Lung (tissue), 17 donors: ENCODE measurements at places on chromosomes 11 and 22. TPM values are rescaled to one million over a fixed set of nuclear protein-coding genes. Genes with fewer than 3 reads are reported as not detected.

The OR8G1 gene
- total RNA-seq: not detected

GRCh38 chr11:18013790-18014507 is 1.1 kb upstream of the SERGEF start:
- no peaks in the 10 kb centered on the region for H3K36me3 ChIP-seq
- H3K4me1 ChIP-seq: peaks cover 2% of the 10 kb centered on the region
- H3K27ac ChIP-seq: peak overlapping the region; percentile 91
- H3K27me3 ChIP-seq: peaks cover 5% of the 10 kb centered on the region

The APOL1 gene
- total RNA-seq: 75.0 TPM

The GAL gene
- 0.61 TPM for total RNA-seq

The TRIM49 gene
- not detected for total RNA-seq

- no peak for DNase-seq
- no peak overlapping the region for H3K4me3 ChIP-seq
- no peaks in the 10 kb centered on the region for H3K27me3 ChIP-seq
- no peak overlapping the region for H3K27ac ChIP-seq
Measured at GRCh38 chr11:72300268-72300667, 56.3 kb upstream of the PHOX2A start.

- no peaks in the 10 kb centered on the region for H3K27me3 ChIP-seq
- H3K27ac ChIP-seq: no peak overlapping the region
- DNase-seq: peak; percentile 82
- no peaks in the 10 kb centered on the region for H3K4me1 ChIP-seq
- H3K36me3 ChIP-seq: no peaks in the 10 kb centered on the region
- H3K4me3 ChIP-seq: no peak overlapping the region
Measured at GRCh38 chr11:130510407-130511006, 62.1 kb downstream of the ADAMTS15 start.

GRCh38 chr22:19930551-19931486 is 10.8 kb upstream of the COMT start:
- no peak overlapping the region for H3K27ac ChIP-seq
- H3K4me1 ChIP-seq: no peaks in the 10 kb centered on the region
- no peaks in the 10 kb centered on the region for H3K36me3 ChIP-seq
- H3K27me3 ChIP-seq: no peaks in the 10 kb centered on the region
- no peak for DNase-seq

GRCh38 chr11:126628790-126629621 is 273.5 kb downstream of the ST3GAL4 start:
- H3K27ac ChIP-seq: no peak overlapping the region
- no peak overlapping the region for H3K4me3 ChIP-seq
- no peak for DNase-seq
- no peaks in the 10 kb centered on the region for H3K27me3 ChIP-seq

The TMA7B gene
- 0.31 TPM for total RNA-seq

The SLC6A5 gene
- total RNA-seq: not detected

The OR51E2 gene
- not detected for total RNA-seq

DNA sequence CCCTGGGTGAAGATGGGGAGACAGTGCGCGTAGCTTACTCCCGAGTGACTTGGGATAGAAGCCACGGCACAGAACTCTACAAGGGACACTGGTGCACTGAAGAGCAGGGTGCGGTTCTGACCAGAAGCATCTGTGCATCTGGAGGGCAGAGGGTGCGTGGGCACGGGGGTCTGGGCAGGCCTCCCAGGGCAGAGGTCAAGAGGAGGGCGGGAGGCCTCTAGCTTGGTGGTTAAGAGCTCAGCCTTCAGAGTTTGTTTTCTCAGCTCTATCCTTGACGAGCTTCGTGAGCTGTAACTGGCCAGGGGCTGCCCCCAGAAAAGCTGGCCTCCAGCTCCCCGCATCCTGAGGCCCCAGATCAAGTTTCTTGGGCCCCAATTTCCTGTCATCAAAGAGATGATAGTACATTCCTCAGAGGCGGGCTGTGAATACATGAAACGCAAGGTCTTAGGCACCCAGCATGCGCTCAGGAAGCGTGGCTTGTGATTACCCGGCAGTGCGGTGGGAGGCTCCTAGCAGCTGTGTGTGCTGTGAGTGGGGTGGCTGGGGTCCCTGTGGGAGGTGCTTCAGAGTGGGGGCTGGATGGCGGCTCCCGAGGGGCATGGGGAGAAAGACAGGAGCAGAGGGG is 6.0 kb upstream of the BID start:
- no peaks in the 10 kb centered on the region for H3K27me3 ChIP-seq
- no peaks in the 10 kb centered on the region for H3K36me3 ChIP-seq
- DNase-seq: no peak
- H3K4me1 ChIP-seq: peaks cover 10% of the 10 kb centered on the region

DNA sequence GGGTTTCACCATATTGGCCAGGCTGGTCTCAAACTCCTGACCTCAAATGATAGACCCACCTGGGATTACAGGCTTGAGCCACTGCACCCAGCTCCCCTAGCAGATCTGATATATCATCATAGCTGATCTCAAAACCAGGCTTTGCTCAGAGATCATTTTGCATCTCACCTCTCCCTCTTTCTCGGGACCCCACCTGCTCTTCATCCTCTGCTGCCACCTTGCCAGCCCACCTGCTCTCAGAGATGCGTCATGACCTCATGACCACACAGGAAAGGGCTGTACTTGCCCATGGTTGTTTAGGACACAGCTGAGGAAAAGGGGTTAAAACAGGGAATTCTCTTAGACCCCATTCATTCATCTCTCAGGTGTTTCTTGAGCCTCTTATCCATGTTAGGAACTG is 27.4 kb downstream of the POU2F3 start:
- no peak for DNase-seq
- no peak overlapping the region for H3K4me3 ChIP-seq
- no peaks in the 10 kb centered on the region for H3K27me3 ChIP-seq
- H3K4me1 ChIP-seq: no peaks in the 10 kb centered on the region

The CEP164 gene
- total RNA-seq: 33.2 TPM

DNA sequence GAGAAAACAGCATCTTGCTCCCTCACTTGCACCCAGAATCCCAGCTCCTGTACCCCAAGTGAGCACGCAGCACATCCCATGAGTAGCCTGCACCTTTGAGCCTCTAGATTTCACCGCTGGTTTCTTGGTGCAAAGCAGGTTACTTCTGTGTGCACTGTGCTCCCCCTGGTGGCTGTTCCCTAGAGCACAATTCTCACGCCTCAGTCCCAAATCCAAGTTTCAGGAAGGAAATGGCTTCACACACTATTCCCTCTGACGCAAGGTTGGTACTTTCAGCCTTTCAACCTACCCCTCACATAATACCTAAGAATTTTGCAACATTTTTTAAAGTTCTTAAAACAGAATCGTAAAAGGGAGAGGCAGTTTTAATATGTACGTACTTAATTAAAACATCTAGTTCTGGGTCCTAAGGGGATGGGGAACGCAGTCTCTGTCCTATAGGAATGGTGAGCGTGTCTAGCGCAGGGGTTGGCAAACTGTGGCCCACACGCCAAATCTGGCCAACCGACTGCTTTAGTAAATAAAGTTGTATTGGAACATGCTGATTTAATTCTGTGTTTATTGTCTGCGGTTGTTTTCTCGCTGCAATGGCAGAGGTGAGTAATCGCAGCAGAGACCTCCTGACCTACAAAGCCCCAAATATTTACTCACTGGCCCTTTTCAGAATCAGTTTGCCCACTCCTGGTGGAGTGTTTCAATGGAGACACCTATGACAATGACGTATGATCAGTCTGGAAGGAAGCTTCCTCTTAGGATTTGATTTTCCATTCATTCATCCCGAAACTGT is 27.5 kb downstream of the DHCR7 start:
- H3K27ac ChIP-seq: no peak overlapping the region
- no peaks in the 10 kb centered on the region for H3K4me1 ChIP-seq
- H3K36me3 ChIP-seq: no peaks in the 10 kb centered on the region
- no peaks in the 10 kb centered on the region for H3K27me3 ChIP-seq
- H3K4me3 ChIP-seq: no peak overlapping the region

GRCh38 chr11:79512706-79513469 is 72.1 kb upstream of the TENM4 start:
- no peak overlapping the region for H3K27ac ChIP-seq
- no peaks in the 10 kb centered on the region for H3K36me3 ChIP-seq
- no peaks in the 10 kb centered on the region for H3K4me1 ChIP-seq
- no peak for DNase-seq
- no peak overlapping the region for H3K4me3 ChIP-seq
- no peaks in the 10 kb centered on the region for H3K27me3 ChIP-seq

DNA sequence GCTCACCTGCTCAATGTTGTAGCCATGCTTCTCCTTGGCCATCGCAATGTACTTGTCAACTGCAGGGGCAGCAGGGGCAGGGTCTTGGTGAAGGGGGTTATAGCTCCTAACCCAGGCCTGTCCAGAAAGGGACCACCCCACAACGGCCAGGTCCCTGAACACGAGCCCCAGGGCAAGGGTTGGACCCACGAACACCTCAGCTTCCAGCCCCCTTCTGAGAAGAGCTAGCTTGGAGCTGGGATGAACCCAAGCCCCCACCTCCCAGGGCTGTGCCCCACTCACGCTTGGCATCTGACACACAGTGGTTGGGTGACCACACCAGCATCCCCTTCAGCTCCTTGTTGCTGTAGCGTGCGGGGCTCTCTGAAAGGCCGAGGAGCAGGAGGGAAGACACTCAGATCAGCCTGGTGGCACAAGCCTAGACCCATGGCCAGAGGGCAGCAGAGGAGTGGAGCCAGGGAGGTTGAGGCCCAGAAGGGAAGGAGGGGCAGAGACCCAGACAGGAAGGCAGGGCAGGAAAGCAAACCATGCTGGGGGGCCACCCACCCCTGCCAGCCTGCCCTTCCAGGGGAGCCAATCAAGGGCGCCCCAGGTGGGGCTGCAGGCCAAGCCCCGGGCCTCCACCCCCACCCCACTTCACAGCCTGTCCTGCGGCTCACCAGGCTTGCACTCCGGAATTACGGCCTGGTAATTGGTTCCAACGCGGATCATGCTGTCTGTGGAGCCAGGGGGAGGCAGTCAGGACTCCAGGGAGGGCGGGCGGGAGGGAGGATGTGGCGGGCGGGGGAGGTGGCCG is 1.9 kb downstream of the RCOR2 start:
- H3K4me1 ChIP-seq: peaks cover 40% of the 10 kb centered on the region
- H3K27me3 ChIP-seq: no peaks in the 10 kb centered on the region
- DNase-seq: no peak
- H3K4me3 ChIP-seq: no peak overlapping the region

DNA sequence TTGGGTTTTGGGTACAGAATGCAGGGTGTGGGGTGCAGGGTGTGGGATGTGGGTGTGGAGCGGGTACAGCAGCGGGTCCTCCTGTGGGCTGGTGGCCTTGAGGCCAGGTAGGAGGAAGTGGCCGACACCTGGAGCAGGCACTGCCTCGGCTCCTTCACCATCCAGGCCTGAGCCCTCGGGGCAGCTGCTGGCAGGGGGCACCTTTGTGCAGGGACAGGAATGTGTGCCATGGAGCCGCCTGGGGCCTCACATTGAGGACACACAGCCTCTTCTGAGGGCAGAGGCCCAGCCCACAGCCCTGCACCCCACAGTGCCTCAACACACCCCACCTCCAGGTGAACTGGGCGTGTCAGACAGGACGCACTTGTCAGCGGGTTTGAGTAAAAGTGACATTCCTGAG is 984.0 kb downstream of the BRD1 start:
- H3K4me1 ChIP-seq: no peaks in the 10 kb centered on the region
- H3K27ac ChIP-seq: no peak overlapping the region
- H3K4me3 ChIP-seq: no peak overlapping the region
- H3K27me3 ChIP-seq: no peaks in the 10 kb centered on the region
- DNase-seq: no peak
- no peaks in the 10 kb centered on the region for H3K36me3 ChIP-seq

DNA sequence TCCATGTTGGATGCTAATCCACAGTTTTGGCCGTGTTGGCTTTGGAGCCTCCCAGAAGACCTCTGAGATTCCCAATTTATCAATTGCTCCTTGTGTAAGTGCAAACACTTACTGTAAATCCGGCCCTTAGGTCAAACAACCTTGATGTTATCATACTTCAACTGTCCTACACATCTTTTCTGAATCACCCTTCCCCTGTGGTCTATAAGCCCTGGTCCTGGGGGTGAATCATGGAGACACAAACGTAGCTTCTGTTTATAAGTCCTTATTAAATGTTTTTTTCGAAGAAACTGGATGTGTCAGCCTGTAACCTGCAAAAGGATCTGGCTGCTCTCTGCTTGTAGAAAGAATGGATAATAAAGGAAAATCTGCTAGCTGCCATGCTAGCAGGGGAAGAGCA is 1.7 kb upstream of the IL10RA start:
- H3K27ac ChIP-seq: no peak overlapping the region
- H3K27me3 ChIP-seq: no peaks in the 10 kb centered on the region
- no peaks in the 10 kb centered on the region for H3K4me1 ChIP-seq
- H3K4me3 ChIP-seq: no peak overlapping the region
- no peak for DNase-seq

The JAM3 gene
- 72.2 TPM for total RNA-seq

- no peaks in the 10 kb centered on the region for H3K4me1 ChIP-seq
- H3K36me3 ChIP-seq: no peaks in the 10 kb centered on the region
- no peak overlapping the region for H3K27ac ChIP-seq
- no peaks in the 10 kb centered on the region for H3K27me3 ChIP-seq
- DNase-seq: no peak
- H3K4me3 ChIP-seq: no peak overlapping the region
Measured at GRCh38 chr11:7423946-7424345, 61.4 kb upstream of the OLFML1 start.

GRCh38 chr11:73401217-73401923 is 25.2 kb downstream of the RELT start:
- no peaks in the 10 kb centered on the region for H3K4me1 ChIP-seq
- no peak overlapping the region for H3K27ac ChIP-seq
- no peak for DNase-seq
- no peaks in the 10 kb centered on the region for H3K27me3 ChIP-seq

- peaks cover 11% of the 10 kb centered on the region for H3K4me1 ChIP-seq
- no peak for DNase-seq
- no peaks in the 10 kb centered on the region for H3K27me3 ChIP-seq
- H3K27ac ChIP-seq: no peak overlapping the region
- H3K36me3 ChIP-seq: peaks cover 18% of the 10 kb centered on the region
- no peak overlapping the region for H3K4me3 ChIP-seq
Measured at GRCh38 chr22:20576445-20576816, 69.0 kb downstream of the MED15 start.

DNA sequence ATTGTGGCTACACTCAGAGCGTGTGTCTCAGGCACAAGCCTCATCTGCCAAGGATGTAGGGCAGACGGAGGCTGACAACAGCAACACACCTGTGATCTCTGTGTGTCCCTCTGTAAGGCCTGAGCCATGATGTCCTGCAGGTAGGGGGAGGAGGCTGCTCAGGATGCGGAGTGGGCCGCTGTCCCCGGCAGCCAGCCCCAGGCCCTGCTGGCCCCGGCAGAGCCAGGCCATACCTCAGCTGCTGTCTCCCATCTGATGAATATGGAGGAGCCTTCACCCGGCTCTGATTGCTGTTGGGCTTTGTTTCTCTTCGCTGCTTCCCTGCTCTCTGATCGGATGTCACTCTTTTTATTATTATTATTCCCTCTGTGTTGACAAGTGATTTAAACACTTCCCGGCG is 83.6 kb upstream of the NCAM1 start:
- no peaks in the 10 kb centered on the region for H3K4me1 ChIP-seq
- H3K36me3 ChIP-seq: no peaks in the 10 kb centered on the region
- no peaks in the 10 kb centered on the region for H3K27me3 ChIP-seq
- H3K4me3 ChIP-seq: no peak overlapping the region
